CD4-positive, alpha-beta T cell treated with Interleukin-10 for 1 hour (primary cell): ENCODE measurements at places on chromosomes 3 and 15.

- no peak for DNase-seq
Measured at GRCh38 chr3:125203731-125204130, 8.8 kb downstream of the SLC12A8 start.

DNA sequence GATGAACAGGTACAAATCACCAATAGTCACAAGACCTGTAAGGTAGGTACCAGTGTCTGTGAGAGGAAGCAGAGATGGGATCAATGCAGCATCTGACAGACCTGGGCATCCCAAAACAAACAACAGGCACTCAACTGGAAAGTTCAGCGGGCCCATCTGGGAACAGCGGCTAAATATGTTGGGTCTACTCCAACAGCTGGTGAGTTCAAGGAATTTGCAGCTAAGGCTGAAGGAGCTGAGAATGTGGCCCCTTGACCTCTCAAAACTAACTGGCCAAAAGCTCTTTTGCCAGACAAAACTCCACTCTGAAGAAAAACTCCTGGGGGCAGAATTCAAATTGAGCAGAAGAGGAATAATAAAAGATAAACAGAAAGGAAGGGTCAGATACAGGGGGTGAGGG lies 24.4 kb downstream of the AVEN start:
- DNase-seq, result no peak

- DNase-seq, result no peak
Measured at GRCh38 chr3:197202694-197203093, 95.7 kb downstream of the DLG1 start.

GRCh38 chr3:64422192-64422591 lies 196.9 kb upstream of the PRICKLE2 start:
- no peak for DNase-seq

GRCh38 chr3:53169045-53169831 lies 8.2 kb downstream of the PRKCD start:
- DNase-seq, result no peak

- DNase-seq, result no peak
Measured at GRCh38 chr3:164371681-164372080, 706.6 kb downstream of the SI start.

DNA sequence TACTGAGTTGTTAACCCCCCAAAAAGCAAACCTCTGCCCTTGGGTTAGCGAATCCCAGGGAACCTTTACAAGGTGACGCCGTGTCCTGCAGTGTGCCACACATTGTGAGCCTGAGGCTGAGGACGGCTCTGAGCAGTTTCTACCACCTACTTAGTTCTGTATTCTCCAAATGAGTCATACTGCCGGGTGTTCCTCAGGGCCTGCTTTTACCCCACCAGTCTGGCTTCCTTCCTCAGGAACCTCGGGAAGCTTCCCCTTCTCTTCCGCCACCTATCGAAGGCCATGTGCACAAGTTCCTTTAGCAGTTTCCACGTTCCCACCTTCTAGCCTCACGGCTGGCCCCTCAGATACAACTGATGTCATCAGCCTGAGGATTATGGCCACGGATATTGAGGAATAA lies 384.0 kb upstream of the TPM1 start:
- DNase-seq, result no peak

GRCh38 chr15:92503889-92504288 lies 110.2 kb downstream of the ST8SIA2 start:
- no peak for DNase-seq

GRCh38 chr3:4889896-4890295 lies 89.3 kb upstream of the BHLHE40 start:
- no peak for DNase-seq
